ENCODE measurements at places on chromosomes 2 and 18.

DNA sequence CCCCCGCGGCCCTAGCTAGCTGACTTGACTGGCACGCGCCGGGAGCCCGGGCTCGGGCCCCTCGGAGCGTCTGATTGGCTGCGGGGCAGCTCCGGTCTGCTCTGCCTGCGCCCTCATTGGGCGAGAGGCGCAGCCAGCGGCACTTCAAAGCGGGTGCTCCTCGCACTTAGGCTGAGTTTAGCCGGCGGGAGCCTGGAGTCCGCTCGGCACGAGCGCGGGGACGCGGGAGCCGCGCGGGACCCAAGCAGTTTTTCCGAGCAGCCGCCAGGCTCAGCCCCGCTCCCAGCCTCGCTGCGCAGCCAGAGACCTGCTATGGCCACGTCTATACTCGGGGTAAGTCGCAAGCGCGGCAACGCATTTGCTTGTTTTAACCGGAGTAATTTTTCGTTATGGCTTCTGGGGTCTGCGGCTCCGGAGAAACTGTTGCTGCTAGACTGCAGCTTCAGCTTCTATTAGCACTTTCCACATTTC is at the start of gene SP9:
Gene SP9 (plus strand): TSS at position 174 of the 471 bp plus-strand sequence. CDS start 139 bp downstream, at position 313.
- no peak for DNase-seq

- DNase-seq = no peak
Measured at GRCh38 chr2:128769457-128770142, 450.9 kb upstream of the HS6ST1 start.

- DNase-seq = no peak
Measured at GRCh38 chr2:200765139-200765951, 46.4 kb upstream of the BZW1 start.

GRCh38 chr2:24930768-24931167 is 10.7 kb upstream of the ADCY3 start:
- no peak for DNase-seq

DNA sequence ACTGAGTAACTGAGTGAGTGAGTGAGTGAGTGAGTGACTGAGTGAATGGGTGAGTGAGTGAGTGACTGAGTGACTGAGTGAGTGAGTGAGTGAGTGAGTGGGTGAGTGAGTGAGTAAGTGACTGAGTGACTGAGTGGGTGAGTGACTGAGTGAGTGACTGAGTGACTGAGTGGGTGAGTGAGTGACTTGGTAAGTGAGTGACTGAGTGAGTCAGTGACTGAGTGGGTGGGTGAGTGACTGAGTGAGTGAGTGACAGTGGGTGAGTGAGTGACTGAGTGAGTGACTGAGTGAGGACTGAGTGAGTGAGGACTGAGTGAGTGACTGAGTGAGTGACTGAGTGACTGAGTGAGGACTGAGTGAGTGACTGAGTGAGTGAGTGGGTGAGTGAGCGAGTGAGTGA is 13.9 kb downstream of the MAL start:
- DNase-seq = no peak
